ENCODE measurements at places on chromosomes 2 and 18.

DNA sequence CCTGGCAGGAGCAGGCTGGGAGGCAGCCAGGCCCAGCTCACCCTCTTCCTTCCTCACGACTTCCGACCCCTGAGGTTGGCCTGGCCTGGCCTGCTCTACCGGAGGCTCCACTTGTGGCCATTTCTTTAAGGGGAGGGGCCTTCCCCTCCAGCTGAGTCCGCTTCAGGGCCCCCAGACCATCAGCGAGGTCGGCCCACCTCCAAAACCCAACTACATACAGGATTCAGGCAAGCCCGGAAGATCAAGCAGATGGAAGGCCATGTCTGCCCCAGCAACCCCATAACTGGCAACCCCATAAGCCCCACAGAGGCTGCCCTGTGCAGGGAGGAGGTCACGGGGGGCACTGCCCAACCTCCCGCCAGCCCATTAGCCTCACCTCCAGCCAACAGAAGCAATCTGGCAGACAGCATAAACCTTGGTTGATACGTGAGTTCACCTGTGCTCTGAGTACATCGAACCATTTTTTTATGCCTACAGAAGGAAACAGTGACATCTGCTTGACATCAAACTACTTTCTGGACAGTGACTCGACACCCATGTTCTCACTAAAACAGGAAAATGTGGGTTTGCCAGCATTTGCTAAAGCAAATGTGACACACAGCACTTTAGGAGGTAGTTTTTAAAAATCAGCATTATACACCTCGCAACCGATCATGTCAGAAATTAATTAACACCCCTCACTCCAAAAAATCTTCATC is 98.9 kb downstream of the EIPR1 start:
- DNase-seq, result no peak

- DNase-seq, result no peak
Measured at GRCh38 chr18:78796693-78797455, 182.7 kb upstream of the SALL3 start.

DNA sequence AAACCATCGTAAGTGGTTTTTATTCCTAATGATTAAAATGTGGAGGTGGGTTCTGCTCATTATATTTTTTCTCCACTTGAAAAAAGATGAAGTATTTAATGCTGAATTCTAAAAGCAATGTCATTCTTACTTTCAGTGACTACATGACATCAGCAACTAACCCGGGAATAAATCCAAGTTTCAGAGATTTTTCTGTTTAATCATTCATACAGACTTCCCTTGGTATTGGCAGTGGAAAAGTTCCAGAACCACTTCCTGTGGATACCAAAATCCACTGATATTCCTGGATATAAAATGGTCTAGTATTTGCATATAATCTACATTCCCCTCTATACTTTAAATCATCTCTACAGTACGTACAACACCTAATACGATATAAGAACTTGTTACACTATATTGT is 128.6 kb downstream of the ZNF532 start:
- DNase-seq, result no peak

- no peak for DNase-seq
Measured at GRCh38 chr2:31012406-31012805, 125.8 kb downstream of the GALNT14 start.

DNA sequence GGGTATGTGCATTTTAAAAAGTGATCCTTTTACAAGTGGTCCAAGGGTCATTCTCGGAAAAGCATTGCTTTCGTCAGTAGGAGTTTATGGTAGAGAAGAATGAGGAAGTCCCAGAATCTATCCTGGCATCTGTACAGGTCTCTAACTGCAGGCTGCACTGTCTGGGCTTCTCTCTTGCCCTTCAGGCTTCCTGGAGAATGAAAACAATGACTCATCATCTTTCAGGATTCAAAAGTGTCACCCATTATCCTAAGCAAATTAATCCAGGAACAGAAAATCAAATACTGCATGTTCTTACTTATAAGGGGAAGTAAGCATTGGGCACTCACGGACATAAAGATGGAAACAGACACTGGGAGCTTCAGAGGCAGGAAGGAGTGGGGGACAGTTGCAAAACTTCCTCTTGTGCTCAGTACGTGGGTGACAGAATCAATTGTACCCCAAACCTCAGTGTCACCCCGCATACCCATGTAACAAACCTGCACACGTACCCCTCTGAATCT is 60.2 kb upstream of the TXNDC2 start:
- DNase-seq, result no peak

DNA sequence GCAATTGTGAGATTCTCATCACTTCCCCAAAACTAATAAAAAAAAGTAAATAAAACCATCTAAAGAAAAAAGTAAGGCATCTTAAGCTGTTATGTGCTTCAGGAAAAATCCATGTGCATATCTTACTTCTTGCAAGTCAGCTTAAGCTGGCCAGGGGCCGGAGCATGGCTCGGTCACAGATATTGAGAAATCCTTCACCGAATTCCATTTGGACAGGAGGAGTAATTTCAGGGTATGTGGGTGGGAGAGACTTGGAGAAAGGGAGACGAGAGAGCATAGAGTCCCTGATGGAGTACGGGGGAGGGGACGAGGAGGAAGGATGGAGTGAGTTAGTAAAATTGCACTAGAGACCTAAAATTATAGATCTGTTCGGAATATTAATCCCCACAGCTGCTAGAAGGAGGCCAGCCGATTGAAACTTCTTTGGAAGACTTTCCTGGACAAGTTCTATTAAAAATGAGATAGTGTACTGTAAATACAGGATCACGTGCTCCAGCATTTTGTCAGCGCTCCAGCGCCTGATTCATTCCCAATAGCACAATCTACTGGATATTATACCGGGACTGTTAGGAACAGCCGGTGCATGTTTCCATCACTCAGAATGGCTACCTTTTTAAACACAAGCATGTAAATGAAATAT is 438.5 kb downstream of the ZNF516 start:
- no peak for DNase-seq

GRCh38 chr2:207875473-207876212 is 105.9 kb upstream of the FZD5 start:
- DNase-seq, result no peak

Data from stimulated activated CD4-positive, alpha-beta T cell treated with anti-CD3 and anti-CD28 coated beads, Interleukin-12 subunit alpha, Interleukin-12 subunit beta, amount 100 ng/mL, for 4 hours (primary cell).